CD14-positive monocyte (primary cell): ENCODE measurements at places on chromosomes 11 and 22. TPM values are rescaled to one million over a fixed set of nuclear protein-coding genes. Genes with fewer than 3 reads are reported as not detected.

MISFA gene
- polyA plus RNA-seq: not detected

CREBZF gene
- polyA plus RNA-seq: 21.8 and 35.4 TPM in 2 replicates

TSG101 gene
- polyA plus RNA-seq: 76.7 and 77.5 TPM in 2 replicates

SMIM35 gene
- 0.22 and 0.29 TPM in 2 replicates for polyA plus RNA-seq

DNA sequence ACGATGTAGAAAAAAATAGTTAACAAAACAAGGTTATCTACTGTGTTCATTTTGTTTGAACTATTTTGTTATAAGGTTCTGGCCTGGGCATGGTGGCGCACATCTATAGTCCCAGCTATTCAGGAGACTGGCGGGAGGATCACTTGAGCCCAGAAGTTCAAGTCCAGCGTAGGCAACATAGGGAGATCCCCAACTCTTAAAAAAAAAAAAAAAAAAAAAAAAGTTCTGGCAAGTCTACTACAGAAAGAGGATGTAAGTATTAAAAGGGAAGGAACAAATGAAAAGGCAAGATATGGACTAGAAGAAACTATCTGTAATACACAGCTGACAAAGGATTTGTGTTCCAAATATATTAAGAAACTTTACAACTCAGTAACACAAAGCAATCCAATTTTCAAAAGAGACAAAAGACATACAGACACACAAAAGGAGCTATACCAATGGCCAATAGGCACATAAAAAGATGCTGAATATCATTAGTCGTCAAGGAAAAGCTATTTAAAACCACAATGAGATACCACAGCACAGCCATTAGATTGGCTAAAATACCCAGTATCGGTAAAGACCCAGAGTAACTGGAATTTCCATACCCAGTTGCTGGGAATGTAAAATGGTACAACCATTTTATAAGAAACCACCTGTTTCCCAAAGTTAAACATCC, 27.4 kb downstream of the RRAS2 start:
- H3K4me1 ChIP-seq: no peaks in the 10 kb centered on the region
- H3K4me3 ChIP-seq: no peak overlapping the region
- no peaks in the 10 kb centered on the region for H3K27me3 ChIP-seq
- no peaks in the 10 kb centered on the region for H3K36me3 ChIP-seq
- no peak overlapping the region for H3K27ac ChIP-seq
- DNase-seq: no peak
